ENCODE measurements at places on chromosomes 16 and 17.

- DNase-seq: no peak
These were observed 16.8 kb upstream of the CCL1 start for GRCh38 chr17:34379868-34380267.

GRCh38 chr17:79615446-79615845 is 4.6 kb upstream of the RBFOX3 start:
- no peak for DNase-seq

DNA sequence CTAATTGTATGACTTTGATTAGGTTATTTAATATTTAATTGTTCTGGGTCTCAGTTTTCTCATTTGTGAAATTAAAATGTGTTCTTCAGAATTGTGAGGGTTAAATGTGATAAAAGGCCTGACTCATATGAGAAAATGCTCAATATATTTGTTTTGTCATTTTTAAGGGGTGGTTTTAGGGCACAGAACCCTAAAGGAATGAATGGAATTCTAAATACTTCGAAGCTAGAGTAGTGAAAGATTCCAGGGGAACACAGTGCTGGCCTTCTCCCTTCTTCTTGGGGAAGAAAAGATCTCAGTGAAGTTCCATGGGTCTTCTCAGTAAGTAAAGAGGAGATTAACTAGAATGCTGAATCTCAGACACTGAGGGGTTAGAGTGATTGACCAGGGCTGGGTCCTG is 3.9 kb upstream of the SMPD3 start:
- DNase-seq: no peak

GRCh38 chr16:13315642-13316427 is 414.4 kb downstream of the SHISA9 start:
- no peak for DNase-seq

- no peak for DNase-seq
These were observed 7.8 kb upstream of the MAPK7 start for GRCh38 chr17:19370493-19370960.

DNA sequence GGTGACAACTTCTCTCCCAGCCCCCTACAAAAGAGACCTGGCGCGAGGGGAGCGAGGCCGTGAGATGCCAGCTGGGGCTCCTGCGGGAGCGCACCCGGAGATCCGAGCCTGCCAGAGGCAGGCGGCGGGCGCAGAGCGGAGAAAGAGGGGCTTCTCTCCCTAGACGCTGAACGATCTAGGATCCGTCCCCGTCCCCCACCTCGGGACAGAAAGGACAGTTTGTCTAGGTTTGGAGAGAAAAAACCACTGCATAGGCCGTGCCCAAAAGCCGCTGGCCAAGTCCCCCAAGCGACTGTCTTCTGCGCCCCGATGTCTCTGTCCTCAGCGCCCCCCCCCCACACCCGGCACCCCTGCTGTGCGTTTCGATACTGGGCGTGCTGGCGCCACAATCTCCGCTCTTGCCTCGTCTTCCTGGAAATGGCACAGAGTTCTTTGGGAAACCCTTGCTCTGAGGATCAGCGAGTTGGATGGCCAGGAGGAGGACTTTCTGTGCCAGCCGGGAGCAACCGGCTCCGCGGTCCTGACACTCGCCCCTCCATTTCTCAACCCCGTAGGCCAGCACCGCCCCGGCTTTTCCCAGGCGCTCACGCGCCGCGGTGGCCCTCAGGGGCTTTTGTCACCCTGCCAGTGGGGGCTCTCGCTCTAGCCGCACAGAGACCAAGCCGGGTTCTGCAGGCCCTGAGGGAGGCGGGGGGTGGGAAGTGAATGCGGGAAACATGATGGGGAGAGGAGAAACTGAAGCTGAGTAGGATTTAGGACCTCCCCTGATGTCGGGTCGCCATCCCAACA is 1.0 kb downstream of the SSTR2 start:
- no peak for DNase-seq

GRCh38 chr16:84047626-84048025 is 5.0 kb upstream of the SLC38A8 start:
- no peak for DNase-seq

DNA sequence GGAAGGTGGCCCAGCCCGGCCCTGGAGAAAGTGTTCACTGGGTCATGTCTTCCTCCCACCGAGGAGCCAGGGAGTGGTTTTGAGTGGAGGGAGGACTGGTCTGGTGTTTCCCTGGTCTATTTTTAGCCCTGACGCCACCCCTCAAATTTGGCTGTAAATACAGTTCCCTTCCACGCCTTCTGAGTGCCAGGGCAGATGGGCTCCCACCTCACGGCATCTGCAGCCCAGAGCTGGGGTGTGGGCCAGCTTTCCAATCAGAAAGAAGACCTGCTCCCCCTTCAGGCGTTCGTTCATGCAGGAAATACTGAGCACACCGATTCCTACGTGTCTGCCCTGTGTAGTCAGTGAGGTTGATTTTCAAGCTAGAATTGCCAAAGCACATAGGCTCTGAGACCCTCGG is 53.7 kb downstream of the SNX20 start:
- peak; percentile 26 for DNase-seq

DNA sequence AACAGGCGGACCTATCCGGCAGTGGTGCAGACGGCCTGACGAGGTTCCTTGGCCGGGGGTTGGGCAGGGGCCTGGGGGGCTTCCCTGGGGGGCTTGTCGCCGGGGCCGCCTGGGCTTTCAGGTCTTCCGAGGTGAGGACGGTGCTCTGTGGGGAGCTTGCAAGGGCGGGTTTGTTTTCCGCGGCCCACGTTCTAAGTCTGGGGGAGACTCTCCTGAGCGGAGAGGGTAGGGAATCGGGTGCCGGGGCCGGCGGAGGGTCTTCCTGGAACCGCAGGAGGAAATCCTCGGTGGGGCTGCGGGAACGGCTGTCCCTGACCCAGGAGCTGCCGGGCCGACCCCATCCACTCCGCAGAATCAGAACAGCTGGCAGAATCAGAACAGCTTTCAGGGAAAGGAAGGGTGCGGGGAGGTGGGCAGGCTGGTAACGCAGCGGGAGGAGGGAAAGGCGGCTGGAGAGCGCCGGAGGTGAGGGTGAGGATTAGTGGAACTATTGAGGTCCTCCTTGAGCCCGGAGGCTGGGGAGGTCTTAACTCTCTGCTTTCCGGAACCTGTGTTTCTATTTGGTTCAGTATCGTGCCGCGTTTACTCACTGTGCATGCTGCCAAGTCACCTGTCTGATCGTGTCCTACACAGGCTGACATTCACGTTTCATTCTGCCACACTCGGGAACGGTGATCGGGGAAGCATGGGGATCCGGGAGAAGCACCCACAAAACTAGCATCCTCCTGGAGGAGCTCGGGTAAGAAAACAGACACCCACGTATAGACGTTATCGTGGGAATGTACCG is 28.9 kb downstream of the CPSF4L start:
- no peak for DNase-seq

- no peak for DNase-seq
These were observed 9.8 kb upstream of the MAP3K14 start for GRCh38 chr17:45326626-45327025.

DNA sequence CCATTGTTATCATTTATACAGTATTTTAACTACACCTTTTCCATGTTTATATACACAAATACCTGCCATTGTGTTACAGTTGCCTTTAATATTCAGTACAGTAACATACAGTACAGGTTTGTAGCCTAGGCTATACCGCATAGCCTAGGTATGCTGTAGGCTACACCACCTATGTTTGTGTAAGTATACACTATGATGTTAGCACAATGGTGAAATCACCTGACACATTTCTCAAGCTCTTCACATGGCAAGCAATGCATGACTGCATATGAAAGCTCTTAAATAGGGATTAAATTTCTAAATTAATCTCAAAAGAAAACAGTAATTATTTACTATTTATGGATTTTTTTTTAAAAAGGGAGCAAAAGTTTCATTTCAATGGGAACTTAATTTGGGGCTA is 12.0 kb downstream of the LRRC37B start:
- DNase-seq: no peak

DNA sequence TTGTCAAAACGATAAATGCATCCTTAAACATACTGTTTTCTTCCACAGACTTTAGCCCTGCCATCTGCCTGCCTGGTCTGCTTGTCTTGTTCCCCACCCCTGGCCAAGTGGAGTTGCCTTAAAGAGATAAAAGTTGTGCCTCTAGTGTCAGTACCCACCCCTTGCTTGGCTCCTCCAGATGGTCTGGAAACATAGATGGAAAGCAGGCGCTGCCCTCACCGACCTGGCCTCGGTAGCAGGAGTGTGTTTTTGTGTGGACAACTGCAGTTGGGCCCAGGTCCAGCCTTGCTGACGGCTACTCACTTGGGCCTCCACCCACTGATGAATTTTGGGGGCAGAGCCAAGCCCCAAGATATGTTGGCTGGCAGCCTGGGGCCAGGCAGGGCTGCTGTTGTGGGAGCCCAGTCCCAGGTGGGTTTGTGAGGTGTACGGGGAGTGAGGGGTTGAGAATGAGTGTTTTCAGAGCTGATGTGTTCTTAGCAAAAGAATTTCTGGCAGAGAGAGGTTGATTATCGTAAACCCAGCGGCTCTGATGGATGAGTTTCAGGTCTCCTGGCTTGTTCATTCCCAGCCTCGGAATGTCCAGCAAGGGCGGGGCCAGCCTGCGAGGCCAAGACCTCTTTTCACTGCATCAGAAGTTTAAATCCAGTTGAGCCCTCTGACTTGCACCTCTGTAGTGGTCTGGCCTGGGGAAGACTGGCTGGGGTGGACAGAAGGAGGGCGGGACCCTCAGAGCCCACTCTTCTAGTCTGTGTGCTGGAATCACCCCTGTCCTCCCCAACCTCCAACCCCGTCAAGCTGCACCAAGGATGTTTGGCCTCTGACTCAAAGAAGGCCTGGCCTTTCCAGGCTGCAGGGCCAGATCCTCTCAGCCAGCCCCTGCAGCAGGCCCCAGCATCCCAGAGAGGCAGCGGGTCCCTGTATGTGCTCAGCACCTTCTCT is 179.7 kb downstream of the RAB11FIP4 start:
- no peak for DNase-seq

- no peak for DNase-seq
These were observed 52.7 kb downstream of the TMEM235 start for GRCh38 chr17:78284146-78284545.
